Brain (organoid and tissue), 16 donors: ENCODE measurements at places on chromosomes 11 and 22. TPM values are rescaled to one million over a fixed set of nuclear protein-coding genes. Genes with fewer than 3 reads are reported as not detected.

The DEPDC7 gene
- 3.6 TPM for polyA plus RNA-seq

The GSTT4 gene
- polyA plus RNA-seq: not detected

The ZBTB16 gene
- 10.3 TPM for polyA plus RNA-seq

The UPK3A gene
- polyA plus RNA-seq: 13.6 TPM

The OLFML1 gene
- polyA plus RNA-seq: 2.3 TPM

The PRR5L gene
- polyA plus RNA-seq: 9.0 TPM

The GRAMD1B gene
- polyA plus RNA-seq: 17.1 TPM

The APOL4 gene
- 6.1 TPM for polyA plus RNA-seq

The APOL5 gene
- not detected for polyA plus RNA-seq

The TNNT3 gene
- 0.58 TPM for polyA plus RNA-seq

The MRGPRG gene
- not detected for polyA plus RNA-seq

The SHISA8 gene
- polyA plus RNA-seq: 4.1 TPM

The LIF gene
- 0.22 TPM for polyA plus RNA-seq

The DEUP1 gene
- 0.71 TPM for polyA plus RNA-seq

The OR4C13 gene
- not detected for polyA plus RNA-seq

The FGF4 gene
- not detected for polyA plus RNA-seq

The TSGA10IP gene
- not detected for polyA plus RNA-seq

The APOA4 gene
- not detected for polyA plus RNA-seq

The SLC22A8 gene
- polyA plus RNA-seq: 1.7 TPM

The KDM2A gene
- polyA plus RNA-seq: 38.3 TPM

The IL18 gene
- polyA plus RNA-seq: 1.8 TPM

The MYBPC3 gene
- polyA plus RNA-seq: not detected

The SMC1B gene
- polyA plus RNA-seq: 0.49 TPM

The PARVG gene
- polyA plus RNA-seq: 5.1 TPM

The MRGPRX2 gene
- not detected for polyA plus RNA-seq

The IGSF9B gene
- 16.4 TPM for polyA plus RNA-seq

The CAPRIN1 gene
- polyA plus RNA-seq: 135 TPM

The SLC25A18 gene
- polyA plus RNA-seq: 40.2 TPM

The SLC22A9 gene
- polyA plus RNA-seq: 0.14 TPM

The CALCB gene
- not detected for polyA plus RNA-seq

The RFPL1 gene
- not detected for polyA plus RNA-seq

The ACRV1 gene
- polyA plus RNA-seq: 1.4 TPM

The UCP2 gene
- 461 TPM for polyA plus RNA-seq

The C1QTNF4 gene
- 15.8 TPM for polyA plus RNA-seq

The NPAS4 gene
- not detected for polyA plus RNA-seq

The SBF2 gene
- polyA plus RNA-seq: 13.1 TPM

The NXPE2 gene
- not detected for polyA plus RNA-seq

The FXYD2 gene
- 0.63 TPM for polyA plus RNA-seq

The IFTAP gene
- polyA plus RNA-seq: 5.1 TPM

The CREB3L1 gene
- 3.3 TPM for polyA plus RNA-seq

The IGF2 gene
- 11.4 TPM for polyA plus RNA-seq

The OR10D3 gene
- not detected for polyA plus RNA-seq

The WNT7B gene
- 15.9 TPM for polyA plus RNA-seq

The ENTHD1 gene
- not detected for polyA plus RNA-seq

The SLC37A2 gene
- polyA plus RNA-seq: 2.0 TPM

The NXPE1 gene
- not detected for polyA plus RNA-seq

The LYVE1 gene
- 4.1 TPM for polyA plus RNA-seq

The RAB38 gene
- polyA plus RNA-seq: 0.39 TPM

The GGTLC2 gene
- polyA plus RNA-seq: not detected

The CBX6 gene
- 64.4 TPM for polyA plus RNA-seq

The PHF21B gene
- polyA plus RNA-seq: 8.2 TPM

The PTPRCAP gene
- 2.7 TPM for polyA plus RNA-seq

The IL17REL gene
- not detected for polyA plus RNA-seq

The MYO7A gene
- polyA plus RNA-seq: 4.2 TPM
